ENCODE measurements at places on chromosomes 13 and 19.

- DNase-seq: no peak
These were observed 1707.6 kb upstream of the SLC10A2 start for GRCh38 chr13:104773775-104774174.

- no peak for DNase-seq
These were observed 3.0 kb downstream of the ANKRD10 start for GRCh38 chr13:110911880-110912279.

GRCh38 chr19:3389876-3390371 lies 23.5 kb downstream of the NFIC start:
- no peak for DNase-seq

DNA sequence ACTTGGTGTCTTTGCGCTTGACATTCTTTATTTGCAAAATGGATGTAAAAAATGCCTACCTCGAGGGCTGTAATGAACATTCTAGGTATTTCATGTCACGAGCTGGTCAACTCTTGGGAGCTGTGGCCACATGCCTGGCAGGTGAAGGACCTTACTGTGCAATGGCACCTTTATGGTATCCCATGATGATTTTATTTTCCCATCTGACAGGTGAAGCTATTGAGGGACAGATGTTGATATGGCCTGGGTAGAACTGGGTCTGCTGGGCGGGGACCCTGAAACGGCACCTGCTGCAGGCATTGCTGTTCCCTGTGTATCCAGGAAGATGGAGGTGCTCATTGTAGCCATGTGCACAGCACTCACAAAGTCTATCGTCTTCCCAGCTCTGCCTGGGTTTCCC lies 332.2 kb downstream of the TEX29 start:
- no peak for DNase-seq

GRCh38 chr13:45269204-45269603 lies 68.4 kb upstream of the KCTD4 start:
- no peak for DNase-seq

GRCh38 chr13:48236528-48237353 lies 3.7 kb downstream of the ITM2B start:
- DNase-seq: no peak

DNA sequence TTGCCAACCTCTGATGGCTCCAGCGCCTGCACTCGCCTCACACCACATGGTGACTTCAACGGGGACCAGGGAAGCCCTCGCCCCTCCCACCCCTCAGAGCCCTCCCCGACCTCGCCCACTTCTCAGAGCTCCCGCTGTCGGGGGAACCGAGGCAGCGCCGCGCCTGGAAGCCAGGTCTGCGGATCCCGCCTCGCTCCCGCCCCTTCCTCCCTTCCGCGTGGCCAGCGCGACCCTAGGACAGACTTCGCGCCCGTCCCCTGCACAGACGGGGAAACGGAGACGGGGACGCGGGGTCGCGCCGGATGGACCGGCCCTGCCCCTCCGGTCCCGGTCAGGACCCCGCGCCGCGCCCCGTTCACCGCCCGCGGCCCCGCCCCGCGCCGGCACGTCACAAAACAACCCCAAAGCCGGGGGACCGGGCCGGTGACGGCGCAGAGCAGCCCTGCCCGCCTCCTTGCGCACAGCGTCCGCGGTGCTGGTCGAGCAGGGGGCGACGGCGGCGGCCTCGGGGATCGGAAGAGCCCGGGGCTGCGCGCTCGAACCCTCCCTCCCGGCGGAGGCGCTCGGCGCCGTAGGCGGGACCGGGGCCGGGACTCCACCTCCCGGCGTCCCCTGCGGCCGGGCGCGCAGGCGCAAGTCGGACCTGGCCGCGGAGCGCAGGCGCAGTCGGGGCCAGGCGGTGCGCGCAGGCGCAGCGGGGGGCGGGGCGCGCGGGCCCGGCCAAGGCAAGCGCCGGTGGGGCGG lies 379 bp upstream of the CDC34 start:
- DNase-seq: peak; percentile 99

- DNase-seq: no peak
These were observed 47.0 kb downstream of the SACS start for GRCh38 chr13:23386533-23386932.

GRCh38 chr13:77528834-77529500 lies 6.5 kb upstream of the SCEL start:
- no peak for DNase-seq

GRCh38 chr13:113758651-113759524 lies at the start of gene TMEM255B:
Gene TMEM255B, plus strand, starts transcription at chr13:113759226. Its CDS starts 44 bp downstream, at chr13:113759270.
- peak; percentile 58 for DNase-seq

DNA sequence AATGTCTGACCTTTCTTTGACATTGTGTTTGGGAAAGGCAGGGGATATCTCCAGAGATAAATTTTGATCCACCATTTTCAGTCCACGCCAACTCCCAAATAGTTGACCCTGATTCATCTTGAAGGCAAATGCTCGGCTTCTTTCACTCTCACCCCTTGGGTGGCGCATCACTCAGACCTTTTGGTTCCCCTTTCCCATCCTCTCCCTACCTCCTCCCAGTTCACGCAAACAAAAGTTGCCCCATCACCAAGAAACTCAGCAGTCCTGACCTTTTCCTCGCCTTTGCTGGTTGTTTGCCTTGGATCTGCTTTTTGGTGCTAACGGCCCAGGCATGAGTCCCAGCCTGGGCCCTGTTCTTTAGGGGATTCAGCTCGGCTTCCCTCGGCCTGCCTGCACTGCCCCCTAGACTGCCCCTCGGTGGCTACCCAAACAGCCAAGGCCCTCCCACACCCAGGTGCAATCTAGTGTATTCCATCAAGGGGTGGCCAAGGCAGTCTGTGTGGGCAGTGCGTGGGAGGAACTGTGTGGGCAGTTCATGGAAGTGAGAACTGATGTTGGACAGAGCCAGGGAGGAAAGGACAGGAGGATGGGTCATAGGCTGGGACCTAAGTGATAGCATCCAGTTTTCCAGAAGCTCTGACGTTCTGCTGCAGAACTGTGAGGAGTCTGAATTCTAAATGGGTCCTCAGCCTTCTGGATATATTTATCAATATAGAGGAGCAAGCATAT lies 255.7 kb downstream of the DLEU7 start:
- no peak for DNase-seq

- DNase-seq: no peak
These were observed 35.3 kb upstream of the SLC10A2 start for GRCh38 chr13:103101500-103101899.

DNA sequence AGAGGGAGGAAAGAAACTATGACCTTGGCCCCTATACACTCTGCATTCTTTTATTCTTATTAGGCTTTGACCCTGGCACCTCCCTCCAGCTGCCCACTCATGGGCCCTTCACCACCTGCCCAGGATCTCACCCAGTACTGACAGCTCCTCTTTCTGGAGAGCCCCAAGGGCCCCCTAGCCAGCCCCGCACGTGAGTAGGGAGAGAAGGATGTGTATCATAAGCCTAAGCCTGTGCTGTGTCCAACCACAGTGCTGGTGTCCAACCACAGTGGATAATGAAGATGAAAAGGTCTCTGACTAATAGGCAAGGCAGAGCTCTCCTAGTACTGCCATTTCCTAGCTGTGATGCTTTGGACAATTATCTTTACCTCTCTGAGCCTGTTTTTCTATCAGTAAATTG lies 4.2 kb downstream of the DMRTC2 start:
- DNase-seq: no peak

DNA sequence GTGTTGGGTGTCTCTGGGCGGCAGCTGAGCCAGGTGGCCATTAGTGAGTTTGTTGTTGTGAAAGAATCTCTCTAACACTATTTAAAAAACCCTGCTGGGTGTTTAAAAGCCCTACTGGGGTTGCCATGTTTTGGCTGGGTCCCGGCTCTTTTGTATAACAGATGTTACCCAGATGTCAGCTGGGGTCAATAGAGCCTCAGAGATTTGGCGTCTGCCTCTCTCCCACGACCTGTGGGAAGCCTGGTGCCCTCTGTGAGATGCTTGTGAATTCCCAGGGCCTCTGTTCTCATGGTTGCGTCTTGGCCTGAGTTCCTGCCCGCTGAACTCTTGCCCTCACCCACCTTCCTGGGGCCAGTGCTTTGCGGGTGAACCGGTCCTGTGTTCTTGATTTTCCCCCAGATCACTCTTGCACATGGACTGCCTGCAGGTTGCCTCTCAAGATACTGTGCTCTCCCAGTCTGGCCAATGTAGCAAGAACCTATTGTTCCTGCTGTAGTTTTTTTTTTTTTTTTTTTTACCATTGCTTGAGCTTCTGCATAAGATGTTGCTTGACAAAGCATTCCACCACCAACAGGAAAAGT lies 9.5 kb downstream of the NFILZ start:
- no peak for DNase-seq

- DNase-seq: peak; percentile 49
These were observed 427 bp downstream of the ZNF160 start for GRCh38 chr19:53102756-53103233.

- peak; percentile 95 for DNase-seq
These were observed 5.5 kb downstream of the EPS8L1 start for GRCh38 chr19:55080968-55081769.

DNA sequence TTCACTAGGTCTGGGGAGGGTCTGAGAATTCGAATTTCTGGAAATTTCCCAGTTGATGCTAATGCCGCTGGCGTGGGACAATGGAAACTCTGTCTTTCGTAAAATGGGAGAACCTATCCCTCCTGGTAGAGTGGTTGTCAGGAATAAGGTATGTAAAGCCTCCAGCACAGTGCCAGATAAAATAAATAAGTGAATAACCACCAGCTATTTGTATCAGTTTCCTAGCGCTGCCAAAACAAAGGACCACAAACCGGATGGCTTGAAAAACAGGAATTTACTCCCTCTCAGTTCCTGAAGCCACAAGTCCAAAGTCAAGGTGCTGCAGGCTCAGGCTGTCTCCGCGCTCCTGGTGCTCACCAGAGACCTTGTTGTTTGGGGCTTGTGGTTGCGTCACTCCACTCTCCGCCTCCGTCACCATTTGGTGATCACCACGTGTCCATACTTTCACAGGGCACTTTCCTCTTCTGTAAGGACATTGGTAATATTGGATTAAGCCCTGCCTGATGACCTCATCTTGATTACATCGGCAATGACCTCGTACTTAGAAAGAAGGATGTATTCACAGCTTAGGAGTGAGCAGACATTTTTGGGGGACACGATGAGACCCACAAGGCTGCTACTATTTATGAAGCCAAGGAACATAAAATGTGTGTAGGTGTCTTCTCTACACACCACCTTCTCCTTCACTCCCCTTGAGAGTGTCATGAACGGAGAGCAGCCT lies 428.5 kb downstream of the IRS2 start:
- no peak for DNase-seq

GRCh38 chr19:1074544-1075283 lies 7.7 kb downstream of the ARHGAP45 start:
- DNase-seq: peak; percentile 99

DNA sequence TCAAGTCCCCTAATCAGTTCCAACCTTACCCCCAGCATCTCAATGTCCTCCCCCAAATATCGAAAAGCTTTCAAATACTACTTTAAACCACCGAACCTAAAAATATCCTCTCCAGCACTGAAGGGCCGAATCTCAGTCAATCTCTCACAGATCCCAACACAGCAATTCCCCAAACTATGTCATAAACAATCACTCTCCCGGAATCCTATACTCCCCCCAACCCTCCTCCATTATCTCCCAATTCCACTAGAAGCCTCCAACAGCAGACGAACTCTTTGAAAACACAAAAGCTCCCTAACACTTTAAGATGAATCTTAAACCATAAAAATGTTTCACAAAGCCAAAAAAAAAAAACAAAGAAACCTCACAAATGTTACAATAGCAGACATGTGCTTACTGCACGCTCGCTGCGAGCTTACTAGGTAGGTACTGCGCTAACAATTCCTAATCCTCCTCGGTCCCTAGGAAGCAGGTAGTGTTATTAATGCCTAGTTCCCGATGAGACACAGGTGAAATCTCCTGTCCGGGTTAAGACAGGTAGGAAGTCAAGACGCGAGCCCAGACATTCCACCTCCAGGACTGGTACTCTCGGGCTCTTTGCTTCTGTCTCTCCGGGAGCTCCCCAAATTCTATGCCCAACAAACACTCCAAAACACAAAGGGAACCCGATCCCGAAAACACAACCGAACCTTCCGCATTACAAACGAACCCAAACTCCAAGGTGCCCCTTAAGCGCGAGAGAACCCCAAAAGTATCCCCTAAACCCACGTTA lies 14.2 kb downstream of the FBXO46 start:
- DNase-seq: peak; percentile 57

DNA sequence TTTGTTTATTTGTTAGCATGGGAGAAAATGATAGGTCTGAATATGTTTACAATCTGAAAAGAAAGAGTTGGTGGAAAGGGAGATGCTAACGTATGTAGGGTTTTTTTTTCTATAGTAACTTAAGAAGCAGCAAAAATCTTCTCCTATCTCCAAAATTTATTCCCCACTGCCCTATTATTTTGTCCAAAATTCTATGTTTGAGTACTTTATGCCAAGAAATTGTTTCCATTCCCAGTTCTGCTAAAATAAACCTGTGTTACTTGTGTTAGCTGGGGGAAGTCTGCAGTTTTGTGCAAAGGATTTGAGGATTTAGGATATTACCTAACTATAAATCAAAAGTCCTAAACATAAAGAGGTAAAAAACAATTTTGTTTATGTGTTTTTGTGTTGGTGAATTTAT lies 2770.4 kb upstream of the PCDH20 start:
- no peak for DNase-seq

DNA sequence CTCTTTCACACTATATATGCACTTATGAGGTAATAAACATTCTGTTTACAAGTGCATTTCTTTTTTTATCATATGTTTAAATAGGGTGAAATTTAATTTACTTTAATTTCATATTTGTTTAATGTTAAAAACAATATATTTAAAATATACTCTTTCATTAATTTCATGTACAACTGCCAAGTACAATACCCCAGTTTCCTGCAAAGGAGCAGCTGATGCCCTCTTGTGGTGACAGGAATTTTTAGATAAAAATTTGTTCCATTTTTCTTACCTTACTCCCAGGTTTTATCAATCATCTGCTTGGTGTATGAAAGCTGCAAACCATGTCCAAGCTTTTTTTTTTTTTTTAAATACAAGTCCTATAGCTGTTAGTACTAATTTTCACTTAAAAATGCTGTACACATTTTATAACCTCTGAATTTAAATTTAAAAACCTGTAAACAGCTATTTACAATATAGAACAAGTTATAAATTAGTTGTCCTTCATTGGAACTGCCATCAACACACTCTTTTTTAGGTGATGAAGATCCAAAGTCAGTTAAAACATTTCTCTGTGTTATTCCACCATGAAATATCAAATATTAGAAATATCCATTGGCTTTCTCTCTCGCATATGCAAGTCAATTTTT lies 4.9 kb downstream of the PCDH20 start:
- no peak for DNase-seq

DNA sequence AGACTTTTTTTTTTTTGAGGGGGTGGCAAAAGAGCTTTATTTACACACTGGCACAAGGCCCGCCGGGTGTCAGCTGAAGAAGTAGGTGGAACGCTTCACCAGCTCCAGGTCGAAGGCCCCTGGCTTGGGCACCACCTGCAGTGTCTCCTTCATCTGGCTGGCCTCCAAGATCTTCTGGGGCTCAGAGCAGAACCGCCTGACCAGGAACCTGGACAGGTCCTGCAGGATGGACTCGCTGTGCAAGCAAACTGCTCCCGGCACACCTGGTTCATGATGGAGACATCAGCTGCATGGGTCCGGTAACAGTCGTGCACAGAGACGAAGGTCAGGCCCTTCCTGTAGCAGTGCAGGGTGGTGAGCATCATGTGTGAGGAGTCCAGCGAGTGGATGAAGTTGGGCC lies 4.4 kb upstream of the CYP4F2 start:
- DNase-seq: no peak

- no peak for DNase-seq
These were observed 1646.2 kb upstream of the SPRY2 start for GRCh38 chr13:81987159-81987558.
